ENCODE measurements at places on chromosomes 4 and X.

GRCh38 chrX:139905051-139905450 lies 27.8 kb downstream of the ATP11C start:
- DNase-seq, result no peak

- DNase-seq, result no peak
Measured at GRCh38 chr4:108900018-108900580, 137.2 kb upstream of the ETNPPL start.

- no peak for DNase-seq
Measured at GRCh38 chr4:182973511-182973911, 56.3 kb upstream of the DCTD start.

GRCh38 chrX:70141373-70141772 lies 8.1 kb downstream of the IGBP1 start:
- DNase-seq, result no peak

GRCh38 chrX:44343412-44344141 lies at the start of gene EFHC2:
Gene EFHC2, minus strand, starts transcription at chrX:44343672. Its CDS starts 84 bp downstream, at chrX:44343588.
- DNase-seq, result no peak

DNA sequence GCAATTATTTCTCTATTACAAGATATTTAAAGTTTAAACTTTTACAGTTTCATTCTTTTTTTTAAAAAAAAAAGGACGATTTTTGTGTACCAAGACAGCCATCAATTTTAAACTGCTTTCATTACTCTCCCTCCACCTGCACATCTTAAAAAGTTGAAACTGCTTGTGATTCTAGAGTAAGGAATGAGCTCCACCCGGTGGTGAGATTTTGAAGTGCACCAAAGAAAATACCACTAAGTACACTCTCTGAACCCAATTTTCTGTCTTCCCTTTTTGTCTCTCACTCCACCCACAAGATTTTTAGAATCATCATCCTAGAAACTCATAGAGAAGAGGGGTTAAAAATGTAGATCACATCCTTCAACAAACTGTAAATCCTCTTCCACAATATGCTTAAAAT lies 91.3 kb upstream of the WDR44 start:
- DNase-seq, result peak; percentile 2

DNA sequence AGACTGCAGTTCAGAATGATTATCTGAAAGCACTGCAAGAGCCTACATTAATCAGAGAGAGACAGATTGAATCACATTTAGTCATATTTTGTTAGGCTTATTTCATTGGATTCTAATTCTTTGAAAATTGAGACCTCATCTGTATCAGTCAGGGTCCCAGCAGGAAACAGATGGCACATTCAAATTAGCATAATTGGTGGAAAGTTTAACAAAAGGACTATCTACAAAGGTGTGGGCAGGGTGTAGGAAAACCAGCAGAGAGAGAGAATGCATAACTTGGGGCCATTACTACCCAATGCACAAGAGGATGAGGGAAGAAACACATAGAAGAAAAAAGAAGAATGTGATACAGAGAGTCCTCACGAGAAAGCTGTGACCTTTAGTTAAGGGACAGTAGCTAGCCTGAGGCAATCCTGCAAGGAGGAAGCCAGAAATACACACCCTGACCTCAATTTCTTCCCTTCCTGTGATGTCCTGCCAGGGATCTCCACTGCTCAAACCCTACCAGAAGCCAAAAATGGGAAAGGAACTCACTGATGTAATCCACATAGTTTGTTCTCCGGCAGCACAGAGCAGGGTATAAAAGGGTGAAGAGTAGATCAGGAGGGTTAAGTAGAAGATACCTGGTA lies 17.7 kb upstream of the XKRX start:
- no peak for DNase-seq

DNA sequence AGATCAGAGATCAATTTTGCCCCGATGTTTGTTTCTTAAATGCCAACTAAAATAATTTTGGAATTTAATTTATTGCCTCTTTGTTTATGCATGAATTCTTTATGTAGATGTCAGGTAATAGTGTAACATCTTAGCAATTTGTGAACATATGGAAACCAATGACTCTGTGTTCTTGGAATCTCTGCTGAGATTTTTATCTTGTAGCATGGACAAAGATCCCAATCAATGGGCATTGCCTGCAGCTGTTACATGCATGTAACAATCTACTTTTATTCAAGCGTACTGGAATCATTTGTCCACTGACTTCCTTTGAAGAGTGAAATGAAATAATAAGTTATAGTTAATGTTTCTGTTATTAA lies 61.6 kb upstream of the ARSJ start:
- no peak for DNase-seq

GRCh38 chrX:136395271-136395670 lies 92.5 kb upstream of the BRS3 start:
- DNase-seq, result no peak

DNA sequence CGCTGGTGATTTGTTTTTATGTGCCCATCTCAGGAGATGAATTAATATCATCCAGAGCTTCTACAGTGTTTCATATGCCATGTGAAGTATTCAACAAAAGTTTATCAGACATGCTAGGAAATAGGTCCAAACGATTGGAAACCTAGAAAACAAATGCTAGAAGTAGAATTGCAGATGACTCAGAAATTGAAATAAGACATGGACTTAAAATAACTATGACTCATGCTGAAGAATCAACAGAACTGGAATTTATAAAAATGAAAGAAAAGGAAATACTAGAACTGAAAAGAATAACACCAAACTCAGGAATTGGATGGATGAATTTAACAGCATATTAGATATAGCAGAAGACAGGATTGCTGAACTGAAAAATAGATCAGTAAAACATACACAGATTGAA lies 172.7 kb upstream of the GIMD1 start:
- no peak for DNase-seq

- DNase-seq, result no peak
Measured at GRCh38 chrX:136487647-136488046, at the start of gene BRS3. Gene BRS3, plus strand, starts transcription at chrX:136487947. Its CDS starts 168 bp downstream, at chrX:136488115.

- DNase-seq, result no peak
Measured at GRCh38 chrX:49041744-49042580, 1.2 kb downstream of the TFE3 start.

GRCh38 chr4:110982486-110982885 lies 359.6 kb upstream of the PITX2 start:
- DNase-seq, result no peak

- no peak for DNase-seq
Measured at GRCh38 chrX:41384051-41384705, 50.2 kb downstream of the DDX3X start.

GRCh38 chr4:309807-310206 lies 4.5 kb upstream of the ZNF732 start:
- no peak for DNase-seq

DNA sequence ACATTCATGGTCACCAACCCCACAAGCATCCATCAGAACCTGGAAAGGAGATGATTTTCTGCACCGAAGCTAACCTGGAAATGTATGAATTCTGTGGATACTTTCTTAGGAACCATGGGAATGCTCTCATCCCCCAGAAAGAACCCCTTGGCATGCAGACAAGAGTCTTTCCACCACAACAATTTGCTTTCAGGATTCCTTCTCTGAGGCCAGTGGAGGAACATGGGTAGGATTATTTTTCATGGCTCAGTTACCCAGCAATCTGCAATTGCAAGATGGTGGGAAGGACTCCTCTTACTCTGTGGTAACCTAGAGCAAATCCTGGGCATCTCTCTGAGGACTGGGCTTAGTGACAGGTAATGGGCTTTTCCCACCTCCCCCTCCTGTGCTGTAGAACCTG lies 131.9 kb upstream of the MSX1 start:
- no peak for DNase-seq

- DNase-seq, result no peak
Measured at GRCh38 chrX:103404231-103405008, 28.1 kb downstream of the BEX3 start.

GRCh38 chrX:47499293-47499692 lies 16.3 kb upstream of the ZNF41 start:
- DNase-seq, result no peak

DNA sequence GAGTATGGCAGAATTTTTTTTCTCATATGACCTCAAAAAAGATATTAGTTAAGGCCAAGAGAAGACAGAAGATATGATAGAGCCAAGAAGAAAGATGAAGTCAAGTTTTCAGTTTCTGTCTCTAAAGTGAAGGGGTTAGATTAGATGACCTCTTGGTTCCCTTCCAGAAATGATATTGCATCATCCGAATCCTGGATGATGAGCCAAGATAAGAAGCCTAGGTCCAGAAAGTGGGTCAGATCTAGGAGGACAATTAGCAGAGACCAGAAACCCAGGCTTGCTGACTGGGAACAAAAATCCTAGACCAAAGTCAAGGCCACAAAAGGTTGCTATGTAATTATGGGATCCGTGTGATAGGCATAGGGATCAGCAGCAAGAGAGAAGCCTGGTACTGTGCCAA lies 20.2 kb downstream of the SATL1 start:
- DNase-seq, result no peak

DNA sequence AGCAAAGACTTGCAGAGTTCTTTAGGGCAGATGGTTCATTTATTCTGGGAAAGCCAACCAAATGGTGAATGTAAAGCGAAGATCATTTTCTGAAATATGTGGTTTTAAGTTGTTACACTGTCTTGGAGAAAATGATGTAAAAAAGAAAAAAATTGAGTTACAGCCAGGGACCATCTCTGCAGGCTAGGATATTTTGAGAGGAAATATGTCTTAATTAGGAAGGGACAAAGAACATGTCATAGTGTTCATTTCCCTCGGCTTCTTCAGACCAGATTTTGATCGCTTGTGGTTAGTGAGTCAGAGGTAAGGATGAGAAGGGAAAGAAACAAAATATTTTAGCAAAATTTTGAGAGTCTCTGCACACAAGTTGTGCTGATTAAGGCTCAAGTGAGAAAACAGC lies 59.0 kb upstream of the C1QTNF7 start:
- DNase-seq, result no peak

GRCh38 chr4:87092389-87093141 lies 127.9 kb downstream of the KLHL8 start:
- no peak for DNase-seq

- no peak for DNase-seq
Measured at GRCh38 chr4:141977433-141977832, 341.1 kb downstream of the IL15 start.
